ENCODE measurements at places on chromosomes 5 and 9.

DNA sequence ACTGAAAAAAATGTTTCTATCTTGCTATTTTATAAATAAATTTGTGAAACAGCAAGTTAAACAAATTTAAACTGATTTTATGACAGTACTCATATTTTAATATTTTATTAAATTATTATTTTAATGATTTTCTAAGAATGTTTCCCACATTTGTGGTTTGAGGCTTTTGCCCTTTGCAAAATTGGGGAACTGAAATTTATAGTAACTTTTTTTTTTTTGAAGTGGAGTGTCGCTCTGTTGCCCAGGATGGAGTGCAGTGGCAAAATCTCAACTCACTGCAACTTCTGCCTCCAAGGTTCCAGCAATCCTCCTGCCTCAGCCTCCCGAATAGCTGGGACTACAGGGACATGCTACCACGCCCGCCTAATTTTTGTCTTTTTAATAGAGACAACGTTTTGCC is 7.2 kb upstream of the ADGRV1 start:
- no peak for DNase-seq

DNA sequence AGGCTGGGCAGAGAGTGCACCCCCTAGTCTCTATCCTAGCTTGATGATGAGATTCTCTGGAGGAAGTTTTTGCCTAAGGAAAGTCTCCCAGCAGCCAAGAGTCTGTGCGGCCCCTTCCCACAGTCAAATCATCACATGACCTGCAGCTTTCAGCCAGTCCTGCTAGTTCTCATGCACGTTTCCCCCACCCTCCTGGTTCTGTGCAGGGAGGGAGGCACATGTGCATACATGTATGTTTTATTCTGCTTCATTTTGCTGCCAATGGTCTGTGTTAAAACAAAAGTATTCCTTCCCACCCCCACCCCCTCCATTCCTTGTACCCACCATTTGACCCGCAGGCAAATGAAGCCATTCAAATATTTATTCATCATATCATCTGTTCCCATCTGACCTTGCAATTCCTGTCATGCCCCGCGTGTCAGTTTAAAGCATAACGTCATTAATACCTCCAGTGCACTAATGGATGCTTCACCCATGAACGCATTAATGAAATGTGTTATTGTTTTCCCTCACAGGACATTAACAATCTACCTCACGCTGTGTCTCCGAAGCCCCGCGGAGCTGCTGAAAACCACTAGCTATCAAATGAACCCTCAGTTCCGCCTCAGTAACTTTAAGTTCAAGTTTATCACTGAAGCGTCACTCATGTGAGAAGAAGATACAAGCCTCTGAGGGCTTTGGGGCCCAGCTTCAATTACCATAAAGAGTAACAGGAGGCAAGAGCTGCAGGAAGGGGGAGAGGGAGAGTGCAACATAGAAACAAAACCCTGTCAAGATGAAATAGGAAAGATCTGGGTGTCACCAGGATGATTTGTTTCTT is 139.6 kb downstream of the RASEF start:
- DNase-seq = no peak

DNA sequence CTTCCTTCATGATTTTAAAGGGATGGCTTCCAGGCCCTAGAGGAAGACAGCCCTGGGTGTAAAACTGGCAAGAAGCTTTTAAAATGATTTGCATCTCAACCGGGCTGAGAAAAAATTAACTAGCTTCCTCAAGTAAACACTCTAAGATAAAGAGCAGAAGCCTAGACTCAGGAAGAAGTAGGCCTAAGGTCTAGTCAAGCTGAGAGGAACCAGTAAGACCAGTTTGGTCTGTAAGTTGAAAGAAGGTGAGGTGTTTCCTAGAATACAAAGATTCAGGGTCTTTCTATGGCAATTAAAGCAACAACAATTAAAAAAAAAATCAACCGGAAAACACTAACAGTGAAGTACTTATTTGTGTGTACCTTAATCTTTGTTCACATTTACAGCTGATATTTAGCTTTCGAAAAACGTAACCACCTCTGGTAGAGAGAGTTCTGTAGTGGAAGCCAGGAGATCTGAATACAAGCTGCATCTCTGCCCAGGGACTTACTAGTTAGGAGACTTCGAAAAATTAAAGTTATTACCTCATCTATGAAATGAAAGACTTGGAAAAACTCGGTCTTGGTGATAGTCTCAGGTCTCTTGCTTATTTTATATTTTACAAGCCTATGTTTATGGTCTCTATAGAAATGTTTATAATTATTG is 75.7 kb downstream of the TUSC1 start:
- DNase-seq = no peak

- DNase-seq = no peak
These were observed 11.9 kb upstream of the COL15A1 start for GRCh38 chr9:98931600-98932389.

DNA sequence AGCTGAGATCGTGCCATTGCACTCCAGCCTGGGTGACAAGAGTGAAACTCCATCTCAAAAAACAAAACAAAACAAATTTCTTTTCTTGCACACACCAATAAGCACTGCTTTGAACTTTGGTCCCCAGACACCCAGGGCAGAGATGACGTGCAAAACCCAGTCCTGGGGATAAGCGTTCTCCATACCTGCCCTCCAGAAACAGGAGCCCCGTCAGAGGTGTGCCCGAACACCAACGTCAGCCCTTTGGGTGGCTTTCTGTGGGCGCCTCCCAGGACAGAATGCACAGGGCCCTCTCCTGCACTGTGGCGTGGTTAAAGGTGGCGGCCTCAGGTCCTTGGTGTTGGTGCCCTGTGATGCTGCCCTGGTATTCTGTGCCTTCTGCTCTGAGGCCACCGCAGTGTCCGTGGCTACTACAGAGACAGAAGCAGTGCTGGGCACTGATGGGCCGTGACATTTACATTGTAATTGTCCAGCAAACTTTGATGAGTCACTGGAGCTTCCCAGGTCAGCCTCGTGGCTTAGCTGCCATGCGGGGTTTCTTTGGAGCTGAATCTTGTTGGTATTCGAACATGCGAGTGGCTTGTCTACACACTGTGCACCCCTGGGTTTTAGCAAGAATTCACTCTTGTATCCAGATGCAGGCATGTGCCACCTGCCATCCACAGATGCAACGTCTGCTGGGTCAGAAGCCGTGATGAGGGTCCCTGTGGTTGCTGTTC is 9.8 kb downstream of the PPP1R26 start:
- DNase-seq = no peak

DNA sequence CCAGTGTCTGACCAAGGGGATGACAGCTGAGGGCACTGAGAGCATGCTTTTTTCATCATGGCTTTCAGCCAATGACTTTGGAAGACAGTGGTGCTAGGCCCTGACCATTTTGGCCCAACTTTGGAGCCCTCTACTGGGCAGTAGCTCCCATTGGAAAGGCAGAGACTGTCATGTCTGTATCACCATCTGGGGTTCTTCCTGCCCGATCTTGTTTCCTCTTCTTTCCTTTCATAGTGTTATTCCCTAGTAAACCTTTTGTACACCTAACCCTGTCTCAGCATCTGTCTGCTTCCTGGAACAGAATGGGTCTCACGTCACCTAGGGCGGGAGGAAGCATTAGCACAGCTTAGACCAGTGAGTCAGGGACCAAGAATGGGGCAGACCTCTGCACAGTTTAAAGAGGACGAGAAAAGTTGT is 97.4 kb upstream of the MAST4 start:
- no peak for DNase-seq

DNA sequence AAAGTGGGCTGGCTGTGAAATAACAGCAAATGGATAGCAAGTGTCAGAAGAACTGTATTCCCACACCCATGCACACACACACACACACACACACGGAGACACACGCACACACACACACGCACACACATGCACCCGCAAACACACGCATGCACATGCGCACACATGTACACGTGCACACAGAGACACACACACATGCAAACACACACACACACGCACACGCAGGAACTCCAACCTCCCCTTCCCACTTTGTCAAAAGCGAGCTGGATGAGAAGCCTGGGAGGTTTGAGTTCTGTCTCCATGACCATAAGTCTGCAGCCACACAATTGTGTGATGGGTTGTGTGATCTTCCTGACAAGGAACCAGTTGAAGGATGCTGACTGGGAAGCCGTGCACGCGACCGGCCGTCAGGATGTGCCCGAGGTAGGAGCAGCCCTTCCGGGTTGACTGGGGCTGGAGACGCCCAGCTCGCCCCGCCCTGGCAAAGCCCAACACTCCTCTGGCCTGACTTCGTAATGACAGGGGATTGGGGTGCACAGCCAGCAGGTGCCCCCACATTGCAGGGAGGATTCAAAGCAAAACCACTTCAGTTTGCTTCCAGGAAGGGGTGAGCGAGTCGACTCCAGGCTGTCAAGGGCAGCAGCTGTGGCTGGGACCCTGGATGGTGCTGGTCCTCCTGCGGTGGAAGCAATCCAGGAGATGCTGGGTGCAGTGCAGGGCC is 29.3 kb upstream of the NKD2 start:
- DNase-seq = no peak

- no peak for DNase-seq
These were observed 18.3 kb downstream of the RANBP17 start for GRCh38 chr5:170880084-170880483.

DNA sequence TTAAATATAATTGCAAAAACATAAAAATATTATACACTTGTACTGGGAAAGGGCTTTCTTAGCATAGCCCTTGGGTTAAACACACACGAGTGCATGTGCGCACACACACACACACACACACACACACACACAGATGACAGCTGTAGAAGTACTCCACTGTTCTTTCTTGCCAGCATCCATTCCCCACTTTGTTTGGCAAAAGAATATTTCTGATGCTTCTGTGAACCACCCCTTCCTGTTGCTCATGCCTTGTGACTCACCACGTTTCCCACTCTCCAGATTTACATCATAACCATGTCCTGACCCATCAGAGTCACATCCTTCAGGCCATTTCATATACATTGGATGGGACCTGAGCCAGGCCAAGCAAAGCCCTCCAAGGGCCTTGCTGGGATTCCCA is 280.1 kb downstream of the DNAH5 start:
- no peak for DNase-seq

- DNase-seq = no peak
These were observed 81.9 kb downstream of the MAP1B start for GRCh38 chr5:72189146-72189545.

GRCh38 chr5:39519079-39519478 is 94.3 kb upstream of the DAB2 start:
- DNase-seq = no peak

DNA sequence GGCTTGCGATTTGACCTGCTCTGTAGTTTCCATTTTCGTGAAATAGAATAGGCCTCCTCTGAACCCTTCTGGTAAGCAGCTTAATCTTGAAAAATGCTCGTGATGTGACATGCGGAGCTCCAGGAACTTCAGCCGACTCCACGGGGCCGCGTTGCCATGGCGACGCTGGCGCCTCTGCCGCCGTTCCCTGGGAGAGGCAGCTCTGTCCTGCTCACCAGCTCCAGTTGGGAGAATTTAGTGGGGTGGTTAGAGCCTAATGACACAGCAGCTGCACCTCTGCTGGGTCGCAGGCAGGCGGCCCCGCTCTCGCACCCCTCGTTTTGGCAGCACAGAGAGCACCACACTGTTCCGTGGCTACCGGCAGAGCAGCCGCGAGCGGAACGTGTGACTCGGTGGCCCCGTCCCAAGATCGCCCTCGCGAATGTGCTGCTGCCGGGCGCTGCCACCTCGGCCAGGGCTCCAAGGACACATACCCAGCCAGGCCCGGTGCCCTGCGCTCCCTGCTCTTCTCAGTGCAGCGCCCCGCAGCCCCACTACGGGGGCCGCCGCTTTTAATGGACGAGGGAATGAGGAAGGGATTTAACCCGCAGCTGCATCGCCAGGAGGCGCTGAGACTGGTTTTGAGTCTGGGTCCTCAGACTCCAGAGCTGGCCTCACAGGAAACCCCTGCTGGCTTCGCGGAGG is 131.2 kb upstream of the LMX1B start:
- no peak for DNase-seq

- no peak for DNase-seq
These were observed 867.2 kb downstream of the NR2F1-AS1 start for GRCh38 chr5:92713826-92714225.

DNA sequence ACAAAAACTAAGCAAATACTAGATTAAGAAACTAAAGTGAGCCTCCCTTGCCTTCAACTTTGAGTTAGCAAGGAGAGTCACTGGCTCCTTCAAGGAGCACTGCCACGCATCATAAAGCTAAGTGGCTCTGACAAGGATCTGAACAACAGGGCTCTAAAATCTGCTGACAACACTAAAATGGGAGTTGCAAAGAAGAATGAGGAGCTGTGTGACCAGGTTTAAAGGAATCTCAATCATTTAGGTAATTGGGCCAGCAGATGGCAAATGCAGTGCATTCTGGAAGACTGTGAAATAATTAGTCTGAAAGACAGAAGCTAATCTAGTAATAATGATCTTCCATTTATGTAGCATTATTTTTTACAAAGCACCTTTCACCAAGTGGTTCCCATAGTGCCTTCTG is 297.0 kb upstream of the TAS2R1 start:
- DNase-seq = no peak

DNA sequence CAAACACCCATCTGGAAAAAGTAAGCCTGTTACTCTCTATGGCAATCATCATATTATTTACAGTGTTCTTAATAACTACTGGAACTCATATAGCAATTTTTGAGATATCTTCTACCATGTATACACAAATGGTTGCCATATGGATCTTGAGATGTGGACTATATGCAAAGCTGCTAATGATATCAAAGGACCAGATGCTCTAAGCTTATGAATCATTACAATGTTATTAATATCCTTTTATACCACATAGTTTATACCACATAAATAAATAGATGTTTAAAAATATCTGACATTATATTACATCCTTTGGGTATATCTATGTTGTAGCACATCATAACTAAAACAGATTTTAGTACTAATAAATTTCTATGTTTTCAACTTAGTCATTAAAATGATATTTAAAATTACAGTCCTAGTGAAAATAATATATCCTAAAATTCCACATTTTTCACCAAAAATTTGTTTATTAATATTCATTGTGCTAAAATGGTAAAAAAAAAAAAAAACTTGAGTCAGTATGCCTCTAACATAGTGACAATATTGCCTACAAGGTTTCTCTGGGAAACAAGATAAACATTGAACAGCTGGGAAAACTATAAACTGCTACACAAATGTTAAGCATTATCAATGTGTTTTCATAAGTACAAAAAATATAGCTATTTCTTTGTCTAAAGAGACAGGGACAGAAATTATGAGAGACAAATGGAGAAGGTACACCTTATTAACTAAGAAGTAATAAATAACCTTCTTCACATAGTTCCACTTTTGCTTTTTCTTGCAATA is 85.5 kb downstream of the DTWD2 start:
- DNase-seq = no peak

GRCh38 chr5:19923742-19924141 is 64.3 kb downstream of the CDH18 start:
- no peak for DNase-seq

GRCh38 chr5:10481241-10481935 is 39.7 kb downstream of the ROPN1L start:
- no peak for DNase-seq

DNA sequence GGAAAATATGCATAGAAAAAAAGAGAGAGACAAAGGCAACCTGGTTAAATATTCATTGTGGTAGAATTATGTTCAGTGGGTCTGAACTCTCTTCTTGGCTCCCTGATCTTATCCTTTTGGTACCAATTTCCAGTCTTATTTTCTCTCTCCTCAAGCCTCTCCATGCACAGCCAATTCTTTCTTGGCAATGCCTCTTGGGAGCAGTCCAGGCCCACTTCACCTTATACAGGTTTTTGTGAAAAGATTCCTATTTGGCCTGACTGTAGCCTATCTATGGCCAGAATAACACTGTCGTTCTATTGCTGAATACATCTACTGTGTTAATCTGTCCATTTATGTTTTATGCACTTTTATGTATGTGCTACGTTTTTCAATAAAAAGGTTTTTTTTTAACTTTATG is 2.7 kb downstream of the ELOVL7 start:
- DNase-seq = no peak

Measured in stimulated activated CD4-positive, alpha-beta T cell treated with anti-CD3 and anti-CD28 coated beads, Interleukin-4, amount 100 ng/mL, for 24 hours (primary cell).